ENCODE measurements at places on chromosomes 3 and 15.

DNA sequence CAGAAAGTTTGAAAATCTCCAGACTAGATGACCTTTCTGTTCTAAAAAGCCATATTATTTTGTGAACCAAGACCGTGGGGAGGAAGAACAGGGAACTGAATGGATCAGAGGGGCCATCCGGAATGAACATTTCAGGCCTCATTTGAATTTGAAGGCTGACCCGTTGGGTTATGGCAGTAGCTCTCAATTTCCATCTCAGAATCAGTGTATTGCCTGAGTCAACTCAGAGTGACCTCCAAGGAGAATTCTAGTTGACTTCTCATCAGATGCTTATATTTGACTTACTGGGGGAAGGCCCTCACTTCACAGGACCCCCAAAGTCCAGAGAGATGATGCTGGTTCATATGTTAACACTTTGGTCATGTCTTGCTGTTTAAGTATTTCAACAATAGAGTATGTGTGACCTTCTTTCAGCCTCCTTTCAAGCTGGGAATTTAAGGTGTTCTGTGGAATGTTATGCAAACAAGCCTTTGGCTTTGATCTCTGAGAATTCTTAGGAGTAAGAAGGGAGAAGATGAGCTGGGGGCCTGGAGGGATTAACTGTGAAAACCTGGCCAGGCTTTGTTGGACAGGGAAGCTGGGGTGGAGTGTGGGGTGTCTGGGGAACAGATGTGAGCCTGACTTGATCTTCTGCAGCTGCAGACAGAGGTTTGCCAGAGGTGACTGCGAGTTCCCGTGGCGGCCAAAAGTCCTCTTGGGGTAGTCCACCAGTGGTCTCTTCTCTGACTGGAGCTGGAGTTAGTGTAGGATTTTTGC lies 111.2 kb upstream of the RGMA start:
- no peak for DNase-seq

DNA sequence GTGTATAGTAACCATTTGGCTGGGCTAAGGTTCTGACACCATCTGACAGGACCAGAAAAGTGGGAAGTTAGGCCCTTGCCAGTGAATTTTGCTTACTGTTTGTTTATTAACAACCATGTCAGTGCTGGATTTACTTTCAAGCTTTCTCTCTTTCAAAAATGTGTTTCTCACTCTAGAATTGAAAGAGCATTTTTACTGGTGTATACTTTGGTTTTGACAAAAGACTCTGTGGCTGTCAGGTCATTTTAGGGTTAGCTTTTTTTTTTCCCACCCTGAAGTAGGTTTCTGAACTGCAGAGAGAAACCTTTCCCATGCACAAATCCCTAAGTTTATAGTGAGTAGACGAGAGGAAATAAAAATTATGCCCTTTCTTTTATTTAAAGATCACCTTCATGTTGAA lies 230.0 kb upstream of the TBC1D5 start:
- DNase-seq: no peak

- DNase-seq: peak; percentile 65
These were observed 1.0 kb downstream of the SNX1 start for GRCh38 chr15:64096668-64097384.

DNA sequence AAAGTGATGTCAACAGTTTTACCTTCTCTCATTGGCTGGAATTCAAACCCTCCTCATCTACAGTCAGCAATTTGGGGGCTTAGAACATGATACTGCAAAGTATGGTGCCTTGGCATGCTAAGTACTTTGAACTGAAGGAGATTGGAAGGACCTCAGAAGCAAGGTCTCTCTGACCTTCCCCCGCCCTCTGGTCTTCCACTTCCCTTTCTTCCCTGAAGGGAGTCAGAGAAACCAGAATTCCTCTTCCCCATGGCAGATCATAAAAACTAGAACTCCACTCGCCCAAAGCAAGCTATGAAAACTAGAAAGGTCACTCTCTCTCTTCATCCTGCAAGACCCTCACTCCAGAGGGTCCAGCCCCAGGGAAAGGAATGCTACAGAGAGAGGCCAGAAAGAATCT lies 64.2 kb downstream of the CD200R1L start:
- DNase-seq: no peak

DNA sequence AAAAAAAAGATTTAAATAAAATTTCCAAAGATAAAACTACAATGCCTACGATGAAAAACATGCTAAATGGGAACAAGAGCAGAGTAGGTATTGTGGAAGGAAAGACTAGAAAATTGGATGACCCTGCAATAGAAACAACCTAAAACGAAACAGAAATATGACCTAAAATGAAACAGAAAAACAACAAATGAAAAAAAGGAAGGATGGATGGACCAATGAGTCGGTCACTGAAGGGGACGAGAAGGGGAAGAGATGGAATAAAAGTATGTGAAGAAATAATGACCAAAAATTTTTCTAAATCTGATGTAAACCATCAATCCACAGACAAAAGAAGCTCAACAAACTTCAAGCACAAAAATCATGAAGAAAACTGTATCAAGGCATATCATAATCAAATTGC lies 44.8 kb downstream of the TBC1D2B start:
- no peak for DNase-seq

DNA sequence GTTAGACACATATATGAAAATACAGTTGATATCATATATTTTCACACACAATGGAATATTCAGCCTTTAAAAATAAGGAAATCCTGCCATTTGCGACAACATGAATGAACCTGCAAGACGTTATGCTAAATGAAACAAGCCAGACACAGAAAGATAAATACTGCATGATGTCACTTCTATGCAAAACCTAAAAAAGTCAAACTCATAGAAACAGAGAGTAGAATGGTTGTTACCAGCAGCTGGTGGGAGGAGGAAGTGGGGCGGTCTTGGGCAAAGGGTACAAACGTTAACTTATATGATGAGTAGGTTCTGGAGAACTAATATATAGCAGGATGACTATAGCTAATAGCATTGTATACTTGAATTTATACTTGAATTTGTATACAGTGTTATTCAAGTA lies 213.2 kb upstream of the NR2F2 start:
- DNase-seq: no peak

GRCh38 chr15:100725121-100726069 lies 123.0 kb downstream of the ASB7 start:
- DNase-seq: peak; percentile 65

DNA sequence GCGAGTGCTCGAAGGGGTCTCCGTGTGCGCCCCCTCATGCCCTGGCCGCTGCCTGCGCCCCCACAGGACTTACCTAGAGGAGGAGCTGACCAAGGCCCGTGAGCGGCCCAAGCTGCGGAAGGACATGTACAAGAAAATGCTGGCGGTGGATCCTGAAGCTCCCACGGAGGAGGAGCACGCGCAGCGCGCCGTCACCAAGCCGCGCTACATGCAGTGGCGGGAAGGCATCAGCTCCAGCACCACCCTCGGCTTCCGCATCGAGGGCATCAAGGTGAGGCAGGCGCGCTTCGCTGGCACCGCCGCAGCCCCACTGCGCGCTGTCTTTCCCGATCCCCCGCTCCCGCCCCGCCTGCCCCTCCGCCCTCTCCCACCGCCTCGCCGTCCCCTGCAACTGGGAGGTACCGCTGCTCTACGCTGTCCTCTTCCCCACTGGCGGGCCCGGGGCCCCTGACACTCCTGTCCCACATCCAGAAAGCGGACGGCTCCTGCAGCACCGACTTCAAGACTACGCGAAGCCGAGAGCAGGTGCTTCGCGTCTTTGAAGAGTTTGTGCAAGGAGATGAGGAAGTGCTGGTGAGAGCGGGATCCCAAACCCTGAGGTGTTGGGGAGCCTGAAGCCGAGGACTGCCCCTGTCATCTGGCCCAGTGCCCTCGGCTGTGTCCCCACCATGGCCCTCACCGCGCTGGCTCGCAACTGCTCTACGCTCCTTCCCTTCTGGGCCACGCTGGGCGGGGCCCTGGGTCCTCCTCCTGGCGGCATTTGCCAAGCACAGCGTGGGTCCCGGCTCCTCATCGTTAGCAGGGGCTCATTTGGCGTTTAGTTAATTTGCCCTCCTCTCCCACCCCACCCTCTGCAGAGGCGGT lies 8.5 kb downstream of the ITPKA start:
- no peak for DNase-seq
